Jurkat, Clone E6-1 (cell line): ENCODE measurements at places on chromosomes 12 and 14.

GRCh38 chr12:6435961-6436715 lies 8.6 kb upstream of the CD27 start:
- DNase-seq = no peak

GRCh38 chr14:62889364-62889763 lies 155.9 kb downstream of the KCNH5 start:
- DNase-seq = no peak

GRCh38 chr12:113863455-113863845 lies 102.7 kb downstream of the RBM19 start:
- no peak for DNase-seq

- DNase-seq = no peak
Observed at GRCh38 chr12:18340786-18341185, 79.5 kb downstream of the PIK3C2G start.

- no peak for DNase-seq
Observed at GRCh38 chr12:77032406-77032805, 33.0 kb downstream of the E2F7 start.

DNA sequence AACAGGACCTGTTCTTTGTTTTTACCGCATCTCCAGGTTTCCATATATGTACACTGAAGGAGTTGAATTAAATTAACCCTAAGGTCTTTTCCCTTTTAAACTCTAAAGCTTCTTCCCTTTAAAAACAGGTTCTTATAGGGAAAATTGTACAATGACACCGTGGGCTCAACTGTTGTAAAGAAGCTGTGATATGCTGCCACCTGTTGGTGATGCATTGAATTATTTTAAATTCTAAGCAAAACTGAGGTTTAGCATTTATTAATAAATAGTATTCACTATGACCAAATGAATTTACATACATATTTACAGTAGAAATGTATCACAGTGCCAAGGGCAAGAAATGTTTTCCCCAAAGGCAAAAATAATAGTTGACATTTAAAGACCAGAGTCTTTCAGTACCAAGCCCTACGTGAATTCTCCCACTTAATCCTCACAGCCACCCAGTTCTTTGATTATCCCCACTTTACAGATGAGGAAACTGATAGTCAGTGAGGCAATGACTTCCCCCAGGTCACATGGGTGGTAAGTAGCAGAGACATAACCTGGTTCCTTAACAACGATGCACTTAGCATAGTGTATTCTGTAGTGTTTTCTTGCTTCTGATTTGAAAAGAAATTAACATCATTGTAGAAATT lies 35.7 kb upstream of the TMEM263 start:
- DNase-seq = peak; percentile 29

GRCh38 chr12:52454411-52455201 lies 2.7 kb upstream of the KRT6B start:
- DNase-seq = no peak

GRCh38 chr14:75128596-75128990 lies 1.7 kb upstream of the NEK9 start:
- no peak for DNase-seq

DNA sequence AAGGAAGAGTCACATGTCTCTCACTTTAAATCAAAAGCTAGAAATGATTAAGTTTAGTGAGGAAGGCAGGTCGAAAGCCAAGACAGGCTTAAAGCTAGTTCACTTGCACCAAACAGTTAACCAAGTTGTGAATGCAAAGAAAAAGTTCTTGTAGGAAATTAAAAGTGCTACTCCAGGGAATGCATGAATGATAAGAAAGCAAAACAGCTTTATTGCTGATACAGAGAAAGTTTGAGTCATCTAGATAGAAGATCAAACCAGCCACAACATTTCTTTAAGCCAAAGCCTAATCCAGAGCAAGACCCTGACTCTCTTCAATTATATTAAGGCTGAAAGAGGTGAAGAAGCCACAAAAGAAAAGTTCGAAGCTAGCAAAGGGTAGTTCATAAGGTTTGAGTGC lies 193.6 kb downstream of the MSRB3 start:
- DNase-seq = no peak

DNA sequence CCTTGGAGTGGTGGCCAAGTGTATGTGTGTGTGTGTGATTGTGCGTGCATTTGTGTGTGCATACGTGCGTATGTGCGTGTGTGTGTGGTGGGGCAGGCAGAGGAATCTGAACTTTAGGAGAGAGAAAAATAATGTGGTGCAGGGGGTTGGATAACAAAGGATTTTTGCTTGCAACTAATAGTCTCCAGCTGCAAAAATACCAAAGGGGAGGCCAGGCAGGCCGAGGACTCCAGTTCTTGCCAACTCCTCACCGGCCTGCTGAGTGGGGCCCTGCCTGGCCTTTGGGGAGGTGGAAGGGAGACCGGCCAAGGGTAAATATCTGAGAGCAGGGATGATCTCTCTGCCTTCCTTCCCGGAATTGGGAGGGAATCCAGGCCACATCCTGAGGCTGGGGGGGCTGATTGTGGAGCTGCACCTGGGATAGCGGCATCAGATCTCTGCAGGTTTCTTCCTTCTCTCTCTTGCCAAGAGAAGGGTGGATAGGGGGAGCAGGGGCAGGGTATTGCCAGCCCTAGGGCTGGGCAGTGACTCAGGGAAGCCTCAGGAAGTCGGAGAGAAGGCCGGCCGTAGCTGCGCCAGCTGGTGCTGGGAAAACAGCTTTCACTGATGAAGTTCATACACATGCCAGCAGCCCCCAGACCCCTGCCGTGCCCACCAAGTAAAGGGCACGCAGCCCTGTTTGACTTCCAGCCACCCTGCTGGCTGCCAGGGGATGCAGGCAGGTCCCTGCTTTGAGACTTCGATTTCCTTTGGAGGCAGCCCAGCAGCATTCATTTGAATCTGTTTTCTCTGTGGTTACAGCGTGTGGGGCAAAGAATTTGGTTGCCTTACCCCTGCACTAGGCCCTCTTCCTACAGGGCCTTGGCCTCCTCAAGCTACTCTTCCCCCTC lies 4.6 kb upstream of the LRP1-AS start:
- no peak for DNase-seq

DNA sequence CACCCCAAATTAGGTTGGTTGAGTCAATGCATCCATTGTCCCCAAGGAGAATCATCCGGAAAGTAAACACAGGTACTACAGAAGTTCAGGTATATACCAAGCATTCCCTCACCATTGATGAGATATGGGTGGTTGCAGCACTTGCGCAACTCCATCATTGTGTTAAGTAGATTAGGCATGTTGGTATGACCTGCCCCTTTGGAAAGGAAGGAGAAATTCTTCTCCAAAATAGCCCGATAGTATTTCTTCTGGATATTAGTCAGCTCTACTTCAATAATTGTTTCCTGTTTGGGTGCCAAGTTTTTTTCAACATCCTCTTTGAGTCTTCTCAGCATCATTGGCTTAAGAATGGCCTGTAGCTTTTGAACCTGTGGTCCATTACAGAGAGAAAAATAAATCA lies 21.3 kb upstream of the SUPT16H start:
- no peak for DNase-seq

GRCh38 chr14:78997811-78998210 lies 827.6 kb downstream of the NRXN3 start:
- no peak for DNase-seq

- DNase-seq = no peak
Observed at GRCh38 chr12:80192087-80192486, 92.8 kb downstream of the OTOGL start.

- no peak for DNase-seq
Observed at GRCh38 chr14:105774001-105774400, 247.6 kb downstream of the TMEM121 start.

GRCh38 chr12:64826234-64826633 lies 1.8 kb downstream of the TBC1D30 start:
- no peak for DNase-seq

GRCh38 chr14:22653012-22653621 lies 9.0 kb upstream of the OR6J1 start:
- peak; percentile 65 for DNase-seq

GRCh38 chr14:75831952-75832351 lies 149.8 kb downstream of the TGFB3 start:
- DNase-seq = no peak

DNA sequence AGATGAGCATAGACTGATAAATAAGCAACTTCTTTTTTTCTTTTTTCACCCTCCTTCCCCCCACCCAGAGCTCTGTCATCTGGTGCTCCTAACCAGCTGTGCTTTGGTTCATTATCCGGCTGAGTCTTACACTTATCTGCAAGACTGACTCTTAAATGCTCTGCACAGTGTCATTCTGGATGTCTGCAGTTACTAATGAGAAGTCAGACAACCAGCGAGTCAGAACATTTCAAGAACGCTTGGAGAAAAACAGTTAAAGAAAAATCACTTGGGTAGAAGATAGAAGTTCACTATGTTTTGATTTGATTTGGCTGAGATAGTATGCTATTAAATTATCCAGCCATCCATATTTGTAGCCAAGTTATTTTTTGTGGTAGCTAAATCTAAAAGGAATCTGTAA lies 328.9 kb upstream of the PRICKLE1 start:
- DNase-seq = no peak

DNA sequence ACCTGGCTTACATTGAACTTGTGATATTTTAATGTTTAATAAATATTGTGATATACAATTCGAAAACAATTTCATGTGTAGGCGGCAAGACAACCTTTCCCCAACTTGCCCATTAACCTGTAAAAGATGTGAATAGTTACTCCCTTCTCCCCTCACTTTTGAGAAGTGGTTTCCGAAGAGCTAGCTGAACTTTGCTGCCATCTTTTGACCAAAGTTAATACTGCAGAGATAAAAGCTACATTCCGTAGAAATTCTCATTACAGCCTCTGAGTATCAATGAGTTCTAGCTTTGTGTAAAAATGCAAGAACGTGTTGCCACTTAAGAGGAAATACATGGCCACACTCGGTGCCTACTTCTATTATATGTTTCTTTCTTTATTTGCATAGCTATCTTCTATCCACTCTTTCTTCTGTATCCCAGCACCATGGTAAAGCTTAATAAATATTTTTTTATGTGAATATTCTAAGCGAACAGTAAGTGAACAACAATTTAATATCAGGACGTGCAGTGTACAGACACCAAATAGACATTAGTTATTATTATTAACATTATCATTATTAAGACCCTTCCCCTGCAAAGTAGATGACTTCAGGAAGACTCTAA lies 105.1 kb upstream of the TMEM260 start:
- peak; percentile 62 for DNase-seq

GRCh38 chr12:125208334-125208733 lies 143.1 kb downstream of the AACS start:
- no peak for DNase-seq

GRCh38 chr12:6606331-6607131 lies 648 bp downstream of the CHD4 start:
- no peak for DNase-seq

- DNase-seq = no peak
Observed at GRCh38 chr14:58082011-58082410, 70.0 kb downstream of the ARMH4 start.

DNA sequence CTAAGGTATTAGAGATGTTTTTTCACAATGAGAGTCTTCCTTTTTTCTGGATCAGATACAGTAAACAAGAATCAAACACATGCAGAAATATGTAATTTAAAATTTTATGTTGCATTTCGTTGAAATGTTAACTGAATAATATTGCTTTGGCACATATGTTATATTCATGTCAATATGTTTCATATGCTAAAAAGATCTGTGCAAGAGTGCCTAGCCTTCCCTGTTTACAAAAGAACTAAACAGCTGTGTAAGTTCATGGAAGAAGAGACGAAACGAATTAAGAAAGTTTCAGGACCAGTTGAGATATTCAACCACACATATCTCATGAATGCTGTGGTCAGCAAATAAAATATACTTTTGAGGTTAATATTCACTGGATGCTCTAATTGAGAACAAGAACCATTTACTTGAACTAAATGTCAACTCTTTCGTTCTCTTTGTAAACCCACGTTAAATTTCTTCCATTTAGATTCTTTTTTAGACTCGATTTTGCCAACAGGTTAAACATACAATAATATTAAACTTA lies 289.5 kb downstream of the FOXG1 start:
- no peak for DNase-seq

GRCh38 chr12:121796855-121797751 lies 3.6 kb upstream of the RHOF start:
- DNase-seq = no peak

- DNase-seq = peak; percentile 22
Observed at GRCh38 chr12:85424581-85425348, 144.7 kb downstream of the ALX1 start.

GRCh38 chr12:106084759-106085158 lies 54.0 kb downstream of the NUAK1 start:
- DNase-seq = no peak

DNA sequence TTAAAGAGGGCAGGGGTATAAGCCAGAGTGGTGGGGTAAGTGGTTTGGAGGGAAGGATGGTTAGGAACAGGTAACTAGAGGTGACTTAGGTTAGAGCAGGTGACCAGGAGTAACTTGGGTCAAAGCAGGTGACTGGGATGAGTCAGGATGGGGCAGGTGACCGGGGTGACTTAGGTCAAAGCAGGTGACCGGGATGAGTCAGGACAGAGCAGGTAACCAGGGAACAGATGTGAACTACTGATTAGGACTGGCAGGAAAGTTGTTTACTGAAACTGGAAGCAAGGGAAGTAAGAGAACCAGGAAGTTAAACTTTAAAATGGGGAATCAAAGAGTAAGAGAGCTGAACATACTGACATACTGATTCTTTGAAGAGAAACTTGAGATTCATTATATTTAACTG lies 57.4 kb downstream of the FSCB start:
- DNase-seq = no peak

- no peak for DNase-seq
Observed at GRCh38 chr14:69289811-69290520, 30.0 kb downstream of the GALNT16 start.

DNA sequence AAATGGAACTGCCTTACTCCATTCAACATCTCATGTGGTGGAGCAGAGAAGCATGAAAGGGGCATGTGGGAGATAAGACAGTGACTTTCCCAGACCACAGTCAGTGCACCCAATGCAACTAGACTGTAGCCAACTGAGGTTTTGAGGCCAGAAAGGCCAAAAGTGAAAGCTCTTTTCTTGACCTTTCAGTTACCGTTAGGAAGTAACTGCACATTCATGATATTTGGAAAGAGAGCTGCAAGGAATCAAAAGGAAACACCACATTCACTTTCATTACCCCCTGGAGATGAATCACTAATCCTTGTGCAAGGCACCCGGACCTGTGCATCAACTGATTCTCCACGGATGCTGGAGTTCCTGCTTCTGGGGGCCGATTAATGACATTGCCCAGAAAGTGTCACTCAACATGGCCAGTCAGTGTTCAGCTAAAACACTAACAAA lies 72.9 kb upstream of the ELK3 start:
- DNase-seq = no peak

DNA sequence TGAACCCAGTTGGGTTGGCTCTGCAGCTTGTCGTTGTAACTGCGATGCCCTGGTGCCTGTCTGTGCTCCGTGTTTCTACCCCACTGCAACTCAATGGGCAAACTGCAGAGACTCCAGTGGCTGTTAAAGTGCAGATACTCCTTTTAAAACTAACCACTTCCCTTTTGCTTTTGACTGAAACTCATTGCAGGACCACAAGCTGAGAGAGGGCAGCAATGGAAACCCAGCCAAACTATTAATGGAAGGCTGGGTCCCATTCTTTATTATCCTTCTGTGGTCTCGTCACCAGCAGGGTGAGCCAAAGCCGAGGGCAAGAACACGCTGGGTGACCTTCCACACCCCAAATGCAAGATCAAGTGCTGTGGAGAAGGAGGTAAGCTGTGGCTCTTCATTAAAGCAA lies 910.4 kb downstream of the VRK1 start:
- DNase-seq = peak; percentile 65

GRCh38 chr12:112299704-112300103 lies 82.5 kb downstream of the HECTD4 start:
- DNase-seq = no peak

GRCh38 chr14:77268989-77269600 lies 1.9 kb downstream of the NGB start:
- no peak for DNase-seq

- DNase-seq = no peak
Observed at GRCh38 chr14:65075628-65076325, 26.5 kb downstream of the MAX start.
